ENCODE measurements at places on chromosomes 3 and 15.
A peak's percentile ranks its signal among the peaks of the same experiment; 100 is the strongest.

DNA sequence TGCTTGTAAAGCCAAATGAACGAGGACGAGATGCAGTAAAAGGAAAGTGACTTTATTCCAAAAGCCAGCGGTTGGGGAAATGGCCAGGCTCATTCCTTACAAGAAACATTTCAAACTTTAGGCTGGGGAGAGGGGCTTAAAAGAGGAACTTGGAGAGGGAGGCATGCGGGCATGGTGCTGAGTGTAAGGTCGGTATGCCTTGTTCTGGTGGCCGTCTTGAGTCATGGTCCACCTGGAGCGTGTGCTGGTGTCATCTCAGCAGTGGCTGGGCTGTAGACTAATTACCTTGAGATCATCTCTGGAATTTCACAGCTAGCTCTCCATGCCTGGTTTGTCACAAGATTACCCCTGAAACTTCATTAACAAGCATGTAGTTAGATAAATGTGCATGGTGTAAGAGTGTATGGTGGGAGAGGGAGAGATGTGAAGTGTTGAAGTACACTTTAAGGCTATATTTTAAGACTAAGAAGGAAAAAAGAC, 156.4 kb upstream of the PFN2 start:
- no peak for DNase-seq

GRCh38 chr3:180188512-180189309, 152.0 kb upstream of the PEX5L start:
- no peak for DNase-seq

DNA sequence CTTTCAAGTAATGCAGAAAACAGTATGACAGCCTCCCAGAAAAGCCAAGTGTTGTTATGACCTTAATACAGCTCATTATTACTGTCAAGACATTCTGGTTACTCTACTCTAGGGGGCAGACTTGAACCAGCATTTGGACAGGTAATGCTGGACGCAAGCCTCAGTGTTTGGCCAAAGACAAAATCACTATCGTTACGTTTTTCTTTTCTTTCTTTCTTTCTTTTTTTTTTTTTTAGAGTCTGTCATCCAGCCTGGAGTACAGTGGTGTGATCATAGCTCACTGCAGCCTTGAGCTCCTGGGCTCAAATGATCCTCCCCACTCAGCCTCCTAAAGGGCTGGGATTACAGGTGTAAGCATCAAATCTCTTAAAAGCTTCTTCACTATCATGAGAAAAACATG, 29.4 kb upstream of the TMEM45A start:
- no peak for DNase-seq

DNA sequence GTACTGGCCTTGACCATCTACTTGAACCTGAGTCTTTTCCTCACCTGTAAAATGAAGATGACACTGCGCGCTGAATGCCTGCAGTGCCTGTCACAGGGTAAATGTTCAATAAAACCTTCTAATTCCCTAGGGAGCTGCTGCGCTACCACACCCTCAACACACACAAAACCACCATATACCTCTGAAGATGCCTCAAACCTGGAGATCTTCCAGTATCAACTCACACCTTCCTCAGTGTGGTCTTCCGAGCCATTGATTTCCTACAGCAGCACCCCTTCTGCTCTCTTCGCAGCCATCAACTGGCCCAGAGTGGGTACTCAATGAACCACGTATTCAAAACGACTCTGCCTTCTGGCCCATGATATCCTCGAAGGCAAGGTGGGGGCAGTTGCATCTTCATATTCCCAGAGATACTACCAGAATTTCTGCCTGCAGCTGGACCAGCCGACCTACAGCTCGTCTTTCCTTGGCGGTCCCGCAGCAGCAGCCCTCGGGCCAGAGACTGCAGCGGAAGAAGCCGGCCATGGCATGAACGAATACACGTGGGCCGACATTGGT, 695 bp downstream of the RPL32 start:
- no peak for DNase-seq

GRCh38 chr3:88343264-88343663, 193.5 kb downstream of the C3orf38 start:
- DNase-seq = no peak

GRCh38 chr3:172595664-172596393, 72.6 kb upstream of the TNFSF10 start:
- no peak for DNase-seq

DNA sequence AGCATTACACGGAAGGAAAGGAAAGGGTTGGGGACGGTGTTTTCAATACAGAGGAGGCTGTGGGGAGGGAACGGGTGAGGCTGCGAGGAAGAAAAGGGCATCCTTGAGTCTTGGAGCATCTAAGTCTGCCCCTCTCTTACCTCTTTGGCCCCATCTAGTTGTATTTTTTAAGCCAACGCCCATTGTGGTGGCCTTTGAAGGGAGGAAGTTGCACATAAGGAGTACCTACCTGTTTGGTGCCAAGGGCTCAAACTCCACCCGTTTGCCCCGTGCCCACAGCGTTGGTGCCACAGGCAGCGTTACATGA, 146.1 kb upstream of the UMPS start:
- DNase-seq = no peak

DNA sequence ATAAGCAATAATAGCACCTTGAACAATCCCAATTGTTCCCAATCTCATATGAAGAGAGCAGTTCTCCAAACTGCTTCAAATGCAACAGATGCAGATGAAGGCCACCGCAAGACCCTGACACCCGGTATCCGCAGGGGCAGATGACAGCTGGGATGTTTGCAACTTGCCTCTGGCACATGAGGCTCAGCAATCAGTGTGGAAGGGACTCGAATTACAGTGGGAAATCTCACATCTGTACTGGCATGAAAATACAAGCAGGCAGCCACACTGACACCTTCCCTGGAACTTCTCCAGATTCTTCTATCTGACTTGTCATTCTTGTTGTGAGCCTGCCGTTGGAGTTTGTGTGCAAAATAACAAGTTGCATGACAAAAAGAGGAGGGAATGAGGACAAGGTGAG, 68.8 kb downstream of the WDR76 start:
- DNase-seq = no peak

GRCh38 chr15:41932511-41933289, 38.8 kb upstream of the SPTBN5 start:
- DNase-seq = no peak

GRCh38 chr3:72964633-72965032, 32.0 kb upstream of the PPP4R2 start:
- no peak for DNase-seq

GRCh38 chr15:89837134-89837829, 22.6 kb upstream of the ANPEP start:
- DNase-seq = no peak

GRCh38 chr15:83477808-83478537, 30.8 kb downstream of the SH3GL3 start:
- DNase-seq = no peak

DNA sequence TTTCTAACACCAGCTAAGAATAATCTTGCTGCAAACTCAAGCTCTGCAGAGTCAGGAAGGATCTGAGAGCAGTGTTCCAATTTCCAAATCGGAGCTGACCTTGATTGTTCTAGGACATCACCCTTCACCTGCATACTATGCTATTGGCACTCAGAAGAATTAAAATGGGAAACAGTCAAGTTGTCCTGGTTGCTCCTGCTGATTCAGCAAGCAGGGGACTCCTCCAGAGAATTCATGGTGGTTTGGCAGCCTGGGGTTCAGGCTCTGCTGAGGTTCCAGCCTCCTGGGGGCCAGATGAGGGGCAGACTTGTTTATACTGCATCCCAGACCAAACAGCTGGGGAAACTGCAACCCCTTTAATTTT, 213.7 kb upstream of the ADAMTS9 start:
- DNase-seq = no peak

GRCh38 chr3:20669184-20669583, 483.2 kb upstream of the SGO1 start:
- no peak for DNase-seq

- DNase-seq = no peak
Observed at GRCh38 chr3:156300371-156300770, 180.0 kb downstream of the KCNAB1 start.

DNA sequence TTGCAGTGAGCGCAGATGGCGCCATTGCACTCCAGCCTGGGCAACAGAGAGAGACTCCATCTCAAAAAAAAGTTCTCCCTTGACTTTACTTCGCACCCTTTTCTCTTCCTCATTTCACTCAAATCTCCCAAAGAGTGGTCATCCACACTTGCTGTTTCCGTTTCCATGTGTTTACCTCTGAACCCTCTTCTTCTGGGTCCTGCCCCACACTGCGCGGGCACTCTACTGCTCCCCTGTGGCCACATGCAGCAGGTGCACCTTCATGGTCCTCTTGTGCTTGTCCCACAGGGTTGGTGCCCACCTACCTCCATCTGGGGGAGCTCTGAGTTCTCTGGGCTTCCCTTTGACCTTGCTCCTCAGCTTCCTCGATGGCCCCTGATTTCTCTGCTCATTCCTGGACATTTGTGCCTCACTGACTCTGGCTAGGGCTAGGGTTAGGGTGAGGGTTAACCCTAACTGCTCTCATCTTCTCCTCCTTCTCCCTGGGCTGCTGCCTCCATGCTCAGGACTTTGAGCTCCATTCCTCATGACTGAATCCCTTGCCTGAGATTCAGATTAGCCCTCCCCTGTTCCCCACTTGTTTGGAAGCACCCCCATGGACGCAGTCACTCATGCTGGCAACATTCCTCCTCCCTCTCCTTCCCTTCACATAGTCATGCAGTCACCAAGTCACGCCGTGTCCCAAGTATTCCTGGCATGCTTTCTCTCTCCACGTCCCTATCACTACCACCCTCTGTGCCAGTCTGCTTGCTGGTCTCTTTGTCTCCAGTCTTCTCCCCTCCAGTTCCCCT, 26.6 kb upstream of the KY start:
- DNase-seq = no peak

- no peak for DNase-seq
Observed at GRCh38 chr3:54065140-54065539, 57.2 kb upstream of the CACNA2D3 start.

DNA sequence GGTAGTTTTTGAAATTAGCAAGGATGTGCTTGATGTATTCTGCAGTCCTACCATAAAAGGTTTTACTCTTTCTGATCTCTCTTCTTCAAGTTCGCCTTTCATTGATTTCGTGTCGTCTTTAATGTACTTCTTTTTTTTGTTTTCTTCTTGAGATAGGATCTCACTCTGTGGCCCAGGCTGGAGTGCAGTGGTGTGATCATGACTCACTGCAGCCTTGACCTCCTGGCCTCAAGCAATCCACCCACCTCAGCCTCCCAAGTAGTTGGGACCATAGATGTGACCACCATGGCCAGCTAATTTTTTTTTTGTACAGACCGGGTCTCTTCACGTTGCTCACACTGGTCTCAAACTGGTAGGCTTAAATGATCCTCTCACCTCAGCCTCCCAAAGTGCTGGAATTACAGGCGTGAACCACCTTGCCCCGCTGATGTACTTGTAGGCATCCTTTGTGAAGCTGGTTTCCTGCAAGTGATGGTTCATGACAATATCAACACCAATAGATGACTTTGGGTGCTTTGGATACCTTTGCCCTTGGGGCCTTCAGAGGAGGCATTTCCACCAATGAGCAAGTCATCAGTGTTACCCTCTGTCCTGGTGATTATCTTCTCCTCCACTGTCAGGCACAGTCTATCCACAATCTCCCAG, 28.9 kb upstream of the RNF7 start:
- peak; percentile 30 for DNase-seq

GRCh38 chr15:48469271-48469670, 138.0 kb downstream of the DUT start:
- DNase-seq = no peak

- no peak for DNase-seq
Observed at GRCh38 chr15:101470548-101471239, 18.8 kb downstream of the PCSK6 start.

- no peak for DNase-seq
Observed at GRCh38 chr3:14392803-14393319, 9.5 kb upstream of the SLC6A6 start.

DNA sequence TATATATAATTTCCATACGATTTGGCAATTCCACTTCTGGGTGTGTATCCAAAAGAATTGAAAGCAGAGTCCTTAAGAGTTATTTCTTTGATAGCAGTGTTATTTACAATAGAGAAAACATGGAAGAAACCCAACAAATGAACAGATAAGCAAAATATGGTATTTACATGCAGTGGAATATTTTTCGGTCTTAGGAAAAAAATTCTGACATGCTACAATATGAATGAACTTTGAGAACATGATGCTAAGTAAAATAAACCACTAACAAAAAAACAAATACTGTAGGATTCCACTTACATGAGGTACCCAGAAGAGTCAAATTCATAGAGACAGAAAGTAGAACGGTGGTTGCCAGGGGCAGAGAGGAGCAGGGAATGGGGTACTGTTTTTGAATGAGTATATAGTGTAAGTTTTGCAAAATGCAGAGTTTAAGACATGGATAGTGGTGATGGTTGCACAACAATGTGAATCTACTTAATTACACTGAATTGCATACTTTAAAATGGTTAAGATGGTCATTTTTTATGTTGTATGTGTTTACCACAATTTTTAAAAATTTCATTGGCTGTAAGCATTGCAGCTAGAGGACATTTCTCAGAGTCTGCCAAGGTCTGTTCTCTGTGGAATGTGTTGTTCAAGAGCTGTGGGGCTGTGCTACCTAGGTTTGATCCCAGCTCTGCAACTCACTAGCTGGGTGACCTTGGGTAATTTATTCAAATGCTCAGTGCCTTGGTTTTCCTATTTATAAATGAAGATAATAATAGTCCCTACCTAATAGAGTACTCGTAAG, 122.1 kb downstream of the MEX3B start:
- DNase-seq = no peak

- DNase-seq = no peak
Observed at GRCh38 chr3:190886945-190887344, 24.5 kb upstream of the GMNC start.

GRCh38 chr3:188194332-188194731, 40.4 kb downstream of the LPP start:
- DNase-seq = no peak

DNA sequence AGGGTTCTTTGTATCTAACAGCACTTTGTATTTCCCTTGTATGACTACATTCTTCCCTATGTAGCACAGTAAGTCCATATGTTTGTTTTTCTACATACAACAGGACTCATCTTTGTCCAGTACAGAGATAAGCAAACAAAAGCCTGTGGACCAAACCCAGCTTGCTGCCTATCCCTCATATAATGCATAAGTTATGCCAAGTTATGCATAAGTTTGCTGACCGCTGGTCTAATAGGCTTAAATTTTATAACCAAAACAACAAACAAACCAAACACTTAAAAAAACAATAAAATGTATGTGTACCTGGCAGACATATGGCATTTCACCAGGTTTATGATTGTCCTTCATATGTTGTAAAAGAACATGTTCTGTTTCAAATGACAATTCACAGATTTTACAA, 56.0 kb downstream of the ZNF280D start:
- no peak for DNase-seq

GRCh38 chr3:74534611-74535010, 79.8 kb downstream of the CNTN3 start:
- no peak for DNase-seq

GRCh38 chr3:138019281-138020069, 9.5 kb downstream of the CLDN18 start:
- DNase-seq = no peak

DNA sequence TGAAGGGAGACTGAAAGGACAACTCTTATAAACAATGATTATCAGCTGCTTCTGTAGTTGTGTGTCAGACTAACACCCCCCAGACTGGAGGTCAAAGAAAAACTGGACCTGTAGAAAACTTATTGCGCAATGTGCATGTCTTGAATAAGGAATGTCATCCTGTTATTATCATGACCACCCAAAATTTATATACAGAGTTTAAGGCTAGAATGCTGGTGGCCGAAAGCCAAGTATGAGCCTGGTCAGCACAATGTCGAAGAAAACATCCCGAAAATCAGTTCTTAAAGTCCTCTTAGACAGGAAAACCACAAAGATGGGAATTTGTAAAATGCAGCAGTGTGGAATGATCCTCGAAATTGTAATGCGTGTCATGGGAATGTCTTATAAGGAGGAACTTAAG, 29.3 kb downstream of the RFTN1 start:
- DNase-seq = no peak
